Daoy (cell line): ENCODE measurements at places on chromosomes 4 and X. TPM values are rescaled to one million over a fixed set of nuclear protein-coding genes. Genes with fewer than 3 reads are reported as not detected.

DNA sequence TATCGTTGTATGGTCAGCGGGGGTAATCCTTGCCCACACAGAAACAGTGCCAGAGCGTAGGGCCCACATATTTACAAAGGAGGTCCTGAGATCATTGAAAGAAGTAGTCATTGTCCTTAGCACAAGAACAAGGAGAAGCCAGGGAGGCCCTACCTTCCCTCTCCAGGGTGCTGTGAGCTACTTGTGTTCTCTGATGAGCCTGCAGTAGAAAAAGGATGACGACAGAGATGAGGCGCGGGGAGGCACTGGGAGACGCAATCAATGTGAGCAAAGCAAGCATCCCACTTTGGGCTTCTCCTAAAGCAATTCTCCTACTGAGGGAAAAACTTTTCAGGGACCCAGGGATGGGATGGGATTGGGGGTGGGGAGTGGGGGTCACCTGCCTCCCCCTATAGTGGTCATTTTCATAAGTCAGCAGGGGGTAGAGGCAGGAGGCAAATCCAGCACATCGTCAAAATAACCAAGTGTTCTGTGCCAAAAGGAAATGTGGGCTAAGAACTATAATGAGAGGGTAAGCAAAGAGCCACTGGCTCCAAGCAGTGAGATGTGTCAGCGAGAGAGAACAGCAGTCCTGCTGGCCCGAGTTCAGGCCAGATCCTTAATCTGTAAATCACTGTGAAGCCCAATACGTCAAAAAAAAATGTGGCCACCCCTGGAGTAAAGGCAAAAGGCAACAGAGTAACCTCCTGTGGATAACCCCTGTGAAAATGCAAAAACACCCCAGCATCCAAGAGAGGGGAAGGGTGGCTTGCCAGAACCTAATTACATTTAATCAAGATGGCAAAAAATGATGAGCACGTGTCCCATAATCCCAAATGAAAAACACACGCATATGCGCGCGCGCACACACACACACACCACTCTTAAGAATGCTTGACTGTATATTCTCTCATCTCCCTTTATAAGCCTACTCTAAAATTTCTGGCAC is 136.6 kb upstream of the HHIP start:
- no peak for DNase-seq

- DNase-seq: no peak
These were observed 41.9 kb upstream of the TADA2B start for GRCh38 chr4:7001271-7001670.

DNA sequence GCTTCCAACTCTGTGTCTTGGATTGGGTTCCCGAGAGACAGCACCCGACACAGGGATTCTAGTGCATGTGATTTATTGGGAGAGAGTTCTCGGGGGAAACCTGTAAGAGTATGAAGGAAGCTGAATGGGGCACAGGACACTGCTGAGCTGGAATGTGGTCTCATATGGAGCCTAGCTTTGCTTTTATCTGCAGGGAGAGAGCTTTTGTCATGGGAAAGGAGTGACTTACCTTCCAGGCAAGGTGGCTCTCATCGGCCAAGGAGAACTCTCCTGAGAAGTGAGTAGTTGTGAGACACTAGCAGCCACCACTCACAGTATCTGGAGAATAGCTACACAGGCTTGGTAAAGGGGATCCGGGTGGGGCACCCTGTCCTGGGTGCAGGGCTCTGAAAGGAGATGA is 124.5 kb downstream of the NHS start:
- no peak for DNase-seq

The FSTL5 gene
- total RNA-seq: 0.06 TPM in 1 of 2 replicates, not detected in the other

The GPR143 gene
- 2.6 and 3.9 TPM in 2 replicates for total RNA-seq

The NR0B1 gene
- not detected in 2 replicates for total RNA-seq
